ENCODE measurements at places on chromosomes 7 and 10. TPM values are rescaled to one million over a fixed set of nuclear protein-coding genes. Genes with fewer than 3 reads are reported as not detected.

DNA sequence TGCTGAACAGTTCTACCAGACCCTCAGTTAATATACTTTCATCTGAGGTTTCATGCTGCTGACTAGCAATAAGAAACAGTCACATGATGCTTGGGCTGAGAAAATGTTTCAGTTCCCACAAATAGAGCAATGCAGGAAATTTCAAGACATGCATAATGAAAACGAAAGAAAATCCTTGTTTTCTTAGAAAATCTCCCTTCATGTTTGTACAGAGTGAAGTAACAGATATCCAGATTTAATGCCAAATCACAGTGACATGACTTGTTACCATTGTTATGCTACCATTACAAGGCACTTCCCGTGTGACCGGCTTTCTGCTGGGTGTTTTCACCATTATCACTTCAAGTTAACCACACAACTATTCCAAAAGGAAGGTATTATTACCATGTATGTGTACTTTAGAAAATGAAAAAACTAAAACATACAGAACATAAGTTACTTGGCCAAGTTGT lies 121.7 kb downstream of the DOCK4 start:
- H3K36me3 ChIP-seq, result no peaks in the 10 kb centered on the region
- H3K4me3 ChIP-seq, result no peak overlapping the region
- peaks cover 21% of the 10 kb centered on the region for H3K4me1 ChIP-seq
- no peak overlapping the region for H3K27ac ChIP-seq

GRCh38 chr7:50335795-50336754 lies 31.6 kb downstream of the IKZF1 start:
- H3K27me3 ChIP-seq, result no peaks in the 10 kb centered on the region
- H3K27ac ChIP-seq, result no peak overlapping the region

DNA sequence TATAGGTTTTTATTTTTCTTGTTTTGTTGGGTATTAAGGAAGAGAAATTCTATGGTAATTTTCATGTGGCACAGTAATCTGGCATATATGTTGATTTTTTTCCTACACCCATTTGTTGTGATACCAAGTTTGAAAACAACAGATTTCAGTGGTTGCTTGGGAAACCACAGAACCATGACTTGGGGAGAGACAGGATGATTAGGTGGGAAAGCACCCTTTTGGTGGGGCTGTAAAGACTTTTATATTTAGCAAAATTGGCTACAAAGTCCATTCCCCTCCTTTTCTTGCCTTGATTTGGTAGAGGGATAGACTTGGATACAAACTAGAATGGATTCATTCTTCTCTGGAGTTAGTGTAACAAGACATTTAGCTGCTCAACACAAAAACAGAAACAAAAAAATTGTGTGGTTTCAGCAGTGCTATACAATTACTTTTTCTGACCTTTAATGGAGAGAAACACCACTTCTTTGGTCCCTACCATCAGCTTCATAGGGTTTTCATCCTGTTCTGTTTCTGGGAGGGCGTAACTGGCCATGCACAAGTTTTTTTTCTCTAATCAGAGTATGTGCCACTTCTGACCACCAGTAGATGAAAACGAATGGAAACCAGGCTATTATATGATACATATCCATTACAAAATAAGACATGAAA lies 52.7 kb downstream of the FIGNL1 start:
- H3K36me3 ChIP-seq, result no peaks in the 10 kb centered on the region
- no peak overlapping the region for H3K27ac ChIP-seq

The SPDYE2 gene
- total RNA-seq, result not detected

The PRR15 gene
- 1.1 TPM for total RNA-seq

Data from pancreas (tissue), 10 donors.